ENCODE measurements at places on chromosomes 3 and 15.

DNA sequence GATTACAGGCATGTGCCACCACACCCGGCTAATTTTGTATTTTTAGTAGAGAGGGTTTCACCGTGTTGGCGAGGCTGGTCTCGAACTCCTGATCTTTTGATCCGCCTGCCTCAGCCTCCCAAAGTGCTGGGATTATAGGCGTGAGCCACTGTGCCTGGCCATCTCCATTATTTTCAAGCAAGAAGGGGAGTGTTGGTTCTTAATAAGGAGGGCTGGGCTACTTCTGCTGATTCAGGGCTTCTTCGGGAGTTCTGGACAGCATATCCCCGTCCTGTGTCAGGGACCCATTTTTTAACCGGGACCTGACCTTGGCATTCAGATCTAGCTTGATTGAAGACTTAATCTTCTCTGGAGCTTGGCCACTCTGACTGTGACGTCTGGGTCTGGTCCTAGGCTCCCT, 74.1 kb upstream of the SYN2 start:
- DNase-seq, result peak; percentile 18

DNA sequence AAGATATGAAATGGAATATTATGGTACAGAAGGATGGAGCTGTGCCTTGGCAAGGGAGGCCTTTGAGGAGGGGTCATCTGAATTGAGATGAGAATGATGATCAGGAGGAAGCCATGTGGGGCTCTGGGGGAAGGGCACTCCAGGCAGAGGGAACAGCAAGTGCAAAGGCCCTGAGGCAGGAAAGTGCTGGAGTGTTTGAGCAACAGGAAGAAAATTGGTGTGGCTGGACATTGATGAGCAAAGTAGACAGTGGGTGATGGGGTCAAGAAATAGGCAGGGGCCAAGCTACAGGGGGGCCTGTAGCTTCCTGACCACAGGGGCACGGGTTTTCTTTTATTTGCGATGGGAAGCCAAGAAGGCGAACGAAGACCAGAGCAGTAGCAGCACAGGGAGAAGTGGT, 3.3 kb upstream of the GP9 start:
- DNase-seq, result no peak

- DNase-seq, result no peak
Observed at GRCh38 chr3:9169326-9169725, 80.1 kb downstream of the SRGAP3 start.

DNA sequence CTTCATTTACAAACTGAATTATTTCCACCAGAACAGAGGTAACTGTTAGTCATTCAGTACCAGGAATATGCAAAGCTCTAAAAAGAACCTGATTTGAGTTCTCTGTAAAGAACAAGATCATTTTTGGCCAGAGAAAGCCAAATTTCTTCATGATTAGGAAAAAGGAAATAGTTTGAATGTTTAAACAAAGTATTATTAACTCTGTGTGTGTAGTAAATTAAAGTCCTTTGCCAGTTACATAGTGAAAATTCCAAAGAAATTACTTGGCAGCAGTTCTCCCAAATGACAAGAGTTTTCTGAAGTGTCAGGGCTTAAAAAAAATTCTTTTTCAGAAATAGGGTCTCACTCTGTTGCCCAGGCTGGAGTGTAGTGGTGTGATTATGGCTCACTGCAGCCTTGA, 24.5 kb downstream of the QTRT2 start:
- DNase-seq, result no peak

GRCh38 chr3:52712291-52713212, 6.6 kb downstream of the SPCS1 start:
- DNase-seq, result no peak

GRCh38 chr3:72475258-72476138, 372.7 kb downstream of the SHQ1 start:
- no peak for DNase-seq

DNA sequence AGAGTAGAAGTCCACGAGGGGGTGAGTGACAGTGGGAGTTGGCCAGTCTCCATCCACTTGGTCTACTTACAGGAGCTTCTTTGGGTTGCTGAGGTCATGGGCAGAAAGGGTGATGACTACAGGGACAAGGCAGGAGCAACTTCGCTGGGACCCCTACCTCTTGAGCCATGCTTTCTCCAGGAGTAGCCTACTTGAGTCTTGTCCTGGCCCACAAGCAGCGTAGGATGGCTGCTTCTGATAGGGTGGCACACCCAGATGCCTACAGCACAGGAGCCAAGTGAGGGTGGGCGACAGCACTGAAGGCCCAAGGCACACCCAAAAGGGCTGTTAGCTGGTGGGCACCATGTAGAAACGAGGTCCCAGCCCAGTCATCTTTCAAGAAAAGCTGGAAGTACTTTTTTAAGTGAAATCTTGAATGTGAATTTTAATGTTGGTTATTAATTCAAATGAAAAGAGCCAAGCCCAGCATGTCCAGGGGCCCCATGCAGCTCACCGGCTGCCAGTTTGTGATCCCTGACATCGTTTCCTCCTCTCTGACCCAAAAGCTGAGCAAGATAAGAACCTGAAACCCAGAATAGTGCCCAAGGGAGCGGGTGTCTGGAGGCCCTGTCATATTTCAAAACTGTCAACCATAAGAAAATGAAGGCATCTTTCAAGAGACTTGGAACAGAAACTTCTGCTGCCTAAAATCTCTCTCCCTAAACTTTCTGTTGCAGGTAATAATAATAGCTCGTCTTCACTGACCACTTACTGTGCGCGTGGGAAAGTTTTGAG, 2.2 kb upstream of the CPEB1 start:
- DNase-seq, result no peak

- DNase-seq, result no peak
Observed at GRCh38 chr15:89575656-89576416, 567 bp downstream of the TICRR start.

DNA sequence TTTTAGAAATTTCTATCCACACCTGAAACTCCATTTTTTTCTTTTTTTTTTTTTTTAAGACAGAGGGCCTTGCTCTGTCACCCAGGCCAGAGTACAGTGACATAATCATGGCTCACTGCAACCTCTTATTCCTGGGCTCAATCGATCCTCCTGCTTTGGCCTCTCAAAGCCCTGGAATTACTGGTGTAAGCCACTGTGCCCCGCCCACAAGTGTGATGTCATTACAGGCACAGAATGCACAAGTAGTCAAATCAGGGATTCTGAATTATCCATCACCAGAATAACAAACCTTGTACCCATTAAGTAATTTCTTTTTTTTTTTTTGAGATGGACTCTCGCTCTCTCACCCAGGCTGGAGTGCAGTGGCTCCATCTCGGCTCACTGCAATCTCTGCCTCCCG, 1.9 kb downstream of the UQCRC1 start:
- DNase-seq, result no peak

GRCh38 chr3:141708367-141708766, 29.7 kb upstream of the RNF7 start:
- no peak for DNase-seq
